ENCODE measurements at places on chromosomes 7 and 10. TPM values are rescaled to one million over a fixed set of nuclear protein-coding genes. Genes with fewer than 3 reads are reported as not detected.

DNA sequence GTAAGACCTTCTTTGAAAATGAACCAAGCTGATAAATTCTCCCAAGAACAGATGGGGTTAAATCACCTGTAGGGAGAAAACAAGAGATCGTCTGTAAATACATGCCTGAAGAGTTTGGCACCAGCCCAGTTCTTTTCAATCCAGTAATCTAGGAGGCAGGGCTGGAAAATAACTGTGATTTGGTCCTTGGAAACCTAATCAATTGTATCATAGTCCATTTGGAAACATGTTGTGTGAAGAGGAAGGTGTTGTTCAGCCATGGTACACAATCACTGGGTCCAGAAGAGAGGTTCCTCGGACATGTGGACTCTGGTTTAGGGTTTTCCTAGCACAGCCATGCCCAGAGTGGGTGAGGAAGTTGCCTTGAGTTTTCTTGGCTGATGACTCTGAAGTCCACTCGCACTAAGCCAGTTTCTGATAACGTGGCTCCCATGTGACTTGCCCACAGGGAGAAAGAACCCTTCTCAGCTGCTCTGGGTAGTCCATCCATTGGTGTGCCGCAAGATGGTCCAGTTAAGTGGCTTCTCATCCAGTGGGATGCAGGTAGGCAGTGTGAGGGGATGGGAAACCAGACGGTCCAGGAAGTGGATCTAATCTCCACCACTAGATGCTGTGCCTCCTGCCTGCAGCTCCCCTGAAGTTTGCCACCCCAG lies 5.1 kb downstream of the BLNK start:
- H3K36me3 ChIP-seq = no peaks in the 10 kb centered on the region
- H3K27ac ChIP-seq = no peak overlapping the region
- no peak overlapping the region for H3K4me3 ChIP-seq
- DNase-seq = no peak
- no peaks in the 10 kb centered on the region for H3K27me3 ChIP-seq

DNA sequence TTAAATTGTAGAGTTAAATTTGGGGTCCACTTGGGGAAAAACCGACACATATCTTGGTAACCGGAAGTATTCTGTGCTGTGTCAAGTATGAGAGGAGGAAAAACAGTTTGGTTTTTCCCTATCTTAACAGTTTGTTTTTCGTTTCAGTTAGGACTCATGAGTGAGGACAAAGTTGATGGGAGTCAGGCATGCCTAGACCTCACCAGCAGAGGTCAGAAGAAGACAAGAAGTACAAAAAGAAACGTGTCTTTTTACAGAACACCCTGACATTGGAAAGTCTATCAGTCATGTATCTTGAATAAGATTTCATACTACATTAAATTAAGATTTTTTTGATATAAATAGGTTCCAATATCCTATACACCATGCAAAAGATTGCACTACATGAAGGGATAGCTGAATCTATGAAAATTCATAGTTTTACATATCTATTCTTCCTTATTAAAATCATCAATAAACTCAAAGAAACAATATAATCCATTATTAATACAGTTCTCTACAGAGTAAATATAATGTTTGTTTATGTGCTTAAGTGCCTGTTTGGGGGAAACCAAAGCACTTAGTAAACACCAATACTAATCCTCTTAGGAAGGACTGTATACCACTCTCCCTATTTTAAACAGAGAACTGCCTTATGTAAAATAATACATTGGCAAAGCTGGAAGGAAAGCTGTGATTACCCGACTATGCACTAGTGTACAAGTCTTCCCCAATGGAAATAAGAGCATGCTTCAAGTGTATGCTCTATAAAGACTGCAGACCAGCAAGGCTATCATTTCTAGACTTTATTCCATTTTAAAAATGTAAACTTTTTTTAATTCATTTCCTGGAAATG lies 95.6 kb downstream of the USP6NL start:
- no peaks in the 10 kb centered on the region for H3K27me3 ChIP-seq
- no peak overlapping the region for H3K27ac ChIP-seq
- no peak overlapping the region for H3K4me3 ChIP-seq
- peak; percentile 80 for DNase-seq
- H3K36me3 ChIP-seq = no peaks in the 10 kb centered on the region

DNA sequence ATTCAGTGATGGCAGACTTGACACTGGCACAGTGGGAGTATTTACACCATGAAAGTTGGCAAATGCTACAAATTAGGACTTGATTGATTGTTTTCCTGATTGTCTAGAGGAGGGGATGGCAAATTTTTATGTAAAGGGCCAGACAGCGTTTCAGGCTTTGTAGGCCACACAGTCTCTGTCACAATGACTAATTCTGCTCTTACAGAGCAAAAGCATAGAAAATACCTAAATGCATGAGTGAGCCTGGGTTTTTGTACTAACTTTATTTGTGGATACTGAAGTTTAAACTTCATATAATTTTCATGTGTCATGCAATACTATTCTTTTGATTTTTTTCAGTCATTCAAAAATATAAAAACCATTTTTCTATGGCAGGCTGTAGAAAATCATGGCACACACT lies 9.0 kb upstream of the ARMS2 start:
- DNase-seq = no peak
- no peaks in the 10 kb centered on the region for H3K36me3 ChIP-seq
- H3K27ac ChIP-seq = no peak overlapping the region

RELN gene
- 9.3 TPM for total RNA-seq

DNA sequence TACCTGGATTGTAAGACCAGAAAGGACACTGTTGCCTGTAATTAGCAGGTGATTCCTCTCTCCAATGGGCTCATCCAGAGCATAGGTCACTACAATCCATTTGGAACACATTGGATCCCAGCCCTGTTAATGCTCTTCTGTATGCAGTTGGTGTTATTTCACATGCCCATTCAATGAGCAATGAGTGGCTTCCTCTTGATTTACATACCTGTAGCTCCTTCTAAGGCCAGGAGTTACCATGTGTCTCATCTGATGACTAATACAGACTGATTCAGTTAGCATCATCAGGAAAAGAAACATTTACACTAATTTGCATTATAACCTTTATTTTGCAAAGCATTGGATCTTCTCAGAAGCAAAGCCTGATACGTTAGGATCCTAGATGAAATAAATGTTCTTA lies 83.1 kb upstream of the NPVF start:
- H3K27ac ChIP-seq = no peak overlapping the region
- no peak for DNase-seq
- H3K4me1 ChIP-seq = peaks cover 8% of the 10 kb centered on the region
- no peaks in the 10 kb centered on the region for H3K27me3 ChIP-seq
- H3K4me3 ChIP-seq = no peak overlapping the region

GRCh38 chr7:27868131-27868550 lies 128.2 kb downstream of the TAX1BP1 start:
- no peak for DNase-seq
- H3K4me1 ChIP-seq = peaks cover 5% of the 10 kb centered on the region
- H3K4me3 ChIP-seq = no peak overlapping the region
- no peaks in the 10 kb centered on the region for H3K27me3 ChIP-seq

GRCh38 chr7:53218730-53219504 lies 183.5 kb downstream of the POM121L12 start:
- H3K27ac ChIP-seq = no peak overlapping the region
- H3K36me3 ChIP-seq = no peaks in the 10 kb centered on the region
- H3K4me1 ChIP-seq = no peaks in the 10 kb centered on the region
- peak; percentile 35 for DNase-seq
- H3K27me3 ChIP-seq = peaks cover 4% of the 10 kb centered on the region
- peak overlapping the region; percentile 30 for H3K4me3 ChIP-seq

DNA sequence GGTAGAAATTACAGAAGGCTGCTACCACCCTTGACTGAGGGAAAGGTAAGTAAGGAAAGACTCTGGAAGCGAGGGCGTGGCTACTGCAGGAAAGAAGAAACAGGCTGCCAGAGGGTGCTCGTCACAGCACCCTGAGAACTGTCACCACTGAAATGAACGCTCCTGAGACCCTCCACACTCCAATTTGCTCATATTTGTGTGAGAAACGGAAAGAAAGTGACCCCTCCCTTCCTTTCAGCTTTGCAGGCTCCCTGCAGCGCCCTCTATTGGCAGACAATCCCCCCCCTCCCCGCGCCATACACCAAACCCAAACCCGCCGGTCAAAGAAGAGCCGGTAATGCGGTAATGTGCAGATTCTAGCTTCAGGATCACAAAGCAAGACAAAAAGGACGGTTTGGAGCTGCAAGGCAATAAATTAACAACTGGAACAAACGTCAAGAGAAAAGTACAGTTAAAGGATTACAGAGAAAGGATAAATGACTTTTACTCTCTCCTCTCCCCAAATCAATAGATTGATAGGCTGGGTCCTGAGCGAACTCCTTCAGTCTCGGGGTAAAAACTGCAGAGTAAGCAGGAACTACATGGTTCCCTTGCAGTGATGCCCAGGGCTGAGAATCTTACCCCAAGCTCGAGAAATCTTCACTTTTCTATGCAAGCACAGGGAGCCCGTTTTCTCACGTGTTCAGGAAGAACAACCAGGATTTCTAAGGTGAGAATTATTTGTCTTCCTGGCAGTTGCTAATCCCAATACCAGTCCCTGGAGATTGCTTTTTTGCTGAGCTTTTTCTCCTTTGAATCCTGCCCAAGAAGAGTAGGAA lies 47.6 kb downstream of the STEAP1B start:
- H3K36me3 ChIP-seq = no peaks in the 10 kb centered on the region
- no peak overlapping the region for H3K4me3 ChIP-seq
- H3K4me1 ChIP-seq = peaks cover 6% of the 10 kb centered on the region
- peaks cover 3% of the 10 kb centered on the region for H3K27me3 ChIP-seq
- no peak overlapping the region for H3K27ac ChIP-seq
- peak; percentile 51 for DNase-seq

DNA sequence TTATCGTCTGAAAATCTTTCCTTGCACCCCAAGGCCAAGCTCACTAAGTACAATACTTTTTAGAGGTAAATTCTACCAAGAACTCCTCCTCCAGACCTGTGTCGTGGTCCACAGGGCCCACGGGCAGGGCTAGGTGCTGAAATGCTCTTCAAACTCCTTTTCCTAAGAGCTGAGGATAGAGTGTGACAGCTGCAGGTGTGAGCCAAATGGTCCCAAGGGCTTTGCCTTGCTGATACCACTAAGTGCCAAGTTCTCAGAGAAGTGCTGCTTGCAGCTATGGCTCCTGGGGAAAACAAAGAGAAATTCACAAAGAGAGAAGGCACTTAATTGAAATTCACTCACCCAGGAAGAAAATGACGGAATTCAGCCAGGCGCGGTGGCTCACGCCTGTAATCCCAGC lies 868.9 kb upstream of the AUTS2 start:
- no peaks in the 10 kb centered on the region for H3K36me3 ChIP-seq
- H3K27me3 ChIP-seq = peaks cover 3% of the 10 kb centered on the region
- H3K27ac ChIP-seq = no peak overlapping the region
- H3K4me1 ChIP-seq = peaks cover 8% of the 10 kb centered on the region
- no peak for DNase-seq

DNA sequence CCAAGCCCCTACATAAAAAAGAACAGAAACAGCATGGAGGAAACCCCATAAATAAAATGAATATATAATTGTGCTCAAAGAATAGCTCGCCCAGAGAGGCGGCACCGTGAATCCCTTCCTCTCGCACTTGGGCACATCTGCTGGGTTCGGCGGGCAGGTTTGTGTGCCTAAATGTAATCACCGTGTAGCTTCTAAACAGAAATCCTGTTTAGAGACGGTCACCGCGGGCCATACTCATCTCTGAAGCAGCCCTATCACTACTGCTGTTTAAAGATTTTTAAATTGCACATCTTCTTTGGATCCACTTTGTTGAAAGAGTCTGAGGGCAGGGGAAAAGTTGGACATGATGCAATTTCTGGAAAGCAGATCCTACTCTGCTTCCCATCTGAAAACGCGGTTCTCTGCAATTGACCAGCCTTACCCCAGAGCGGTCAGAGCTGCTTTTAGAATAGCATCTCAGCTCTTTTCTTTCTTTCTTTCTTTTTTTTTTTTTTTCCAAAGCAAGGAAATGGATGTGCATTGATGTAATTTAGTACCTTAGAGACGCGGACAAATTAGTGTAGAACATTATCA lies 6.4 kb downstream of the DRGX start:
- H3K27me3 ChIP-seq = peaks cover 40% of the 10 kb centered on the region
- no peak overlapping the region for H3K27ac ChIP-seq
- H3K4me3 ChIP-seq = no peak overlapping the region
- H3K4me1 ChIP-seq = no peaks in the 10 kb centered on the region
- no peak for DNase-seq
- H3K36me3 ChIP-seq = no peaks in the 10 kb centered on the region

DNA sequence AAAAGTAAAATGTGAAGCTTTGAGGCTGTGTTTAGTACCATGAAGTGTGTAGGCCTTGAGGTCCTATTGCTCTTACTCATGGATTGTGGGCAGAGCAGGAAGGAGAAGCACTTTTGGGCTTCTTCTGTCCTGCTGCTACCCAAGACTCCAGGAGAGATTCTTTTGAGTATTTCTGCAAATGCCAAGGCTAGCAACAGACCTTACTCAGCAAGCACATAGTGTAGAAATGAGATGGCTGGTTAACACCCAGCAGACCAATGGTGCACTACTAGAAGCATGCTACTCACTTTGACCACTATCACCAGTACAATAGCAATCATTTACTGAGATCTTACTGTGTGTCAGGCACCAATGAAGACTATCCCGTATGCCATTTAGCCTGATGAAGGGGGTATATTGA lies 3.2 kb downstream of the PLPP4 start:
- no peaks in the 10 kb centered on the region for H3K36me3 ChIP-seq
- H3K4me3 ChIP-seq = no peak overlapping the region
- H3K27ac ChIP-seq = no peak overlapping the region
- H3K4me1 ChIP-seq = peaks cover 12% of the 10 kb centered on the region
- DNase-seq = no peak
- peaks cover 42% of the 10 kb centered on the region for H3K27me3 ChIP-seq

FAM25G gene
- total RNA-seq = not detected

DNA sequence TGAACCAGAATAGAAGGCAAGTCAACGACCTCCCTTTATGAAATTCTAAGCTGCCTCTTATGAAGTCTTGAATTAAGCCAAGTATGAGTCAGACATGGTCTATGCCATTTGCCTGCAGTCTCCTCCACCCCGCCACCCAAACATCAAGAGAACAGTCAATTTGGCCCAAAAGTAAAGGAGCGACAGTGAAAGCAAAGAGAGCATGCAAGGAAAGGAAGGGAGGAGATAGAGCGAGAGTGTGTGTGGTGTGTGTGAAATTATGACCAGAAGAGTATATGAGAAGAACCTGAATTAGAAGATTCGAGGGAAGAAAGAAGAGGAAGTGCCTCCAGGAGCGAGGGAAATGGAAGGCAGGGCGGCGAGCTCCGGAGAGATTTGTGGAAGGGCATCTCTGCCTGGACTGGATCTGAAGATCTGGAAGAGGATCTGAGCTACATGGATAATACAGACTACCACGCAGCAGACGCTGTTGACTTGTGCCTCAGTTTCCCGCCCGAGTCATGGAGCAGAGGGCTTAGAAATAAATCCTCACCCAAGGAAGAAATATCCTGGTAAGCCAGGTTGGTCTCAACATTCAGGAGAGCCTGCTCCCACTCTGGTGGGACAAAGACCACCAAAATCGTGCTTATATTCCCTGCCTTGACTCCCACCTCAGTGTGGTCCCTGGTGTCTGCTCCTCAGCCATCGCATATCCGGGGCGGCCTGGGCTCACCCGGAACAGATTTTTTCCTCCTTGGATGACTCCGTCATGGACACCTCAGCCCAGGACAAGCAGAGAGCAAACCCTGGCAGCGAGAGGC lies 459 bp downstream of the ZDHHC6 start:
- peak overlapping the region; percentile 86 for H3K27ac ChIP-seq
- peaks cover 6% of the 10 kb centered on the region for H3K4me1 ChIP-seq
- peaks cover 10% of the 10 kb centered on the region for H3K36me3 ChIP-seq
- H3K4me3 ChIP-seq = peak overlapping the region; percentile 97

Data from muscle of leg (tissue), 16 donors.